Heart left ventricle (tissue), 16 donors: ENCODE measurements at places on chromosomes 2 and 18.

DNA sequence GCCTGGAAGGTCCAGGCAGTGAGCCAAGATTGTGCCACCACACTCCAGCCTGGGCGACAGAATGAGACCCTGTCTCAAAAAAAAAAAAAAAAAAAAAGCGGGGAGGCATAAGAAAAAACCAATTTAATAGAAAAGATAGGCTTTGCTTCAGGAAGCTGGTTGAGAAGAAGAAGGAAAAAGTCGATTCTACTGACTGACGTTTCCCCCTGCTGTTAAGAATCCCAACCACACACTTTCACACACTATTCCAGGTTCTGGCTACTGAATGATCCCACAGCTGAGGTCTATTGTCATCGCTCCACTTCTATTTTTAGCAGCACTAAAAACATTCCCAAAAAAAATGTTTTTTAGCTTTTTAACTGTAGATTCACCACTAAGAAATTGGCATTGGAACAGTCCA lies 6.7 kb upstream of the CHCHD5 start:
- no peak for DNase-seq

DNA sequence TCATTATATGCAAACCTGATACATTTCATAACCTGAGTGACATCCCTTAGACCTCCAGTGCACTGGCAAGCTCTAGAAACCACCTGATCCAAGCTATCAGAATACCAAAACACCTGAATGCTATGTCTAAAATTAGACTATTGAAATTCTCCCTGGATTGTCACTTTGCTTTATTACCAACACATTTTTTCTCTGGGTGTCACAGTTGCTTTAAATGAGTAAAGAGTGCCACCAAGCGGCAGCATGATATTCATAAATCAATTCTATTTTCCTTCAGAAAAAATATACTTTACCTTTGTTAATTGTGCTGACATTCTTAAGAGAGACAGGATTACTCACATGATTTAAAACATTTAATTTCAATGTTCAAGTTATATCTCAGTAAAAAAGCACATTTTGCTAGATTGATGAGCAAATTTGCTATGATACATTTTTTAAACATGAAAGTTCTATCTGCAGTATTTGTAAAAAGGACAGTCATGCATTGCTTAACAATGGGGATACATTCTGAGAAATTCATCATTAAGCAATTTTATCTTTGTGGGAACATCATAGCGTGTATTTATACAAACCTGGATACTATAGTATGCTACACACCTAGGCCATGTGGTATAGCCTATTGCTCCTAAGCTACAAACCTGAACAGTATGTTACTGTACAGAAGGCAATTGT lies 338.4 kb upstream of the SLC39A10 start:
- DNase-seq: peak; percentile 24

DNA sequence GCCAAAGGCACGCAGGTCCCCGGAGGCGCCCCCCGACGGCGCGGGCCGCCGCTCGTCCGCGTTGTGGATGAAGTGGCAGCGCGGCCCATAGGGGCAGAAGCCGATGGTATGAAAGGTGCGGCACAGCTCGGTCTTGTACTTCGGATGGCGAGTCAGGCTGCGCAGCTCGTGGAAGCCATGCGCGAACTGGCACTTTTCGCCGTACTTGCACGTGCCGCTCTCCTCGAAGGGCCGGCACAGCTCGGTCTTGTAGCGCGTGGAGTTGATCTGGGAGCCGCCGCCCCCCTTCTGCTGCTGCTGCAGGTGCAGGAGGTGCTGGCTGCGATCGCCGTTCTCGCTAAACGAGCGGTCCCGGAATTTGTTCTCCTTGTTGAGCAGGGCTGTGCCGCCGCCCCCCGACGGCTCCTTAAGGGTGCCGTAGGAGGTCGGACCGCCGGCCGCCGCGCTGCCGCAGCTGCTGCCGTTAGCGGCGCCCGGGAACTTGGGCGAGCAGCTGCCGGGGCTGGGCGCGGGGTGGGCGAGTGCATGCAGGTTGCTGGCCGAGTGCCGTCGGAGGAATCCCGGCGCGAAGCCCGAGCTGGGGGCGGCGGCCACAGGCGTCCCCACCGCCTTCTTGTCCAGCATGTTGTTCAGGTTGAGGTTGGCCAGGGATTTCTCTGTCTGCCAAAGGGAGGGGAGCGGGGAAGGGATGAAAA lies 1.2 kb downstream of the ZFP36L2 start:
- no peak for DNase-seq

- DNase-seq: no peak
Measured at GRCh38 chr18:29096079-29096770, 919.3 kb upstream of the CDH2 start.

DNA sequence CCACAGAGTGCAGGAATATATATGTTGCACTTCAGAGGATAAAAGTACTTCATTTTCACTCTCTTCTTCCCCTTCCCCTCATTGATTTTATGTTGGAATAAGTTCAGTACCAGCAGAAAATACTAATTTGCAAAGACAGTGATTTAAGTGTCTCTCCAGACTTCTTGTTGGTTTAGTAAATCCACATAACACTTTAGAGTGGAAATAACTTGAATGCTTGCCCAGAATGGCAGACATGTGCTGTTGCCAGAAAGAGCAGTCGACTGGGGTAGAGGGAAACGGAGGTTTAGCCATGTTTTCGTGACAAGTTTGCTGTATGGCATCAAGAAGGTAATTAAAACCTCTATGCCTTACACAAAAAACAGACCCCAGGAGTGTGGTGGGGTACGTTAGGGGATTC lies 246.0 kb upstream of the CXCR4 start:
- no peak for DNase-seq

- peak; percentile 98 for DNase-seq
Measured at GRCh38 chr2:119759451-119760236, at the start of gene PTPN4. TSS of gene PTPN4 (plus strand) at chr2:119759922. CDS start at chr2:119809854, 49,932 bp downstream.

DNA sequence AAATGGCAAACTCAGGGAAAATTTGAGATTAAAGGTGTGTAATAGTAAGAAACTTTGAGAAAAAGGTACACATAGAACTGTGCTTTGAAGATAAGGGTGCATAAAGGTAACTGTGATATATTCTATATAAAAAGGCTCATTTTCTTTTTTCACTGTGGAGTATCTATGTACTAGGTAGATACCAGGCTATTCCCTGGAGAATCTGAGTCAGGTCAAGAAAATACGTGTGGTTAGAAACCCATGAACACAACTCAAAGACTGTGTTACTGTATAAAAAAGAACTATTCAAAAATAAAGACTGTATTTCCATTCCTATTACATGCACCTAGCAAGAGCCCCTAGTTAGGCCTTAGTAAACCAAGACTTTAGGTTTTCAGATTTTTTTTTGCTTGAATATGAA lies 100.1 kb upstream of the GRB14 start:
- DNase-seq: no peak

DNA sequence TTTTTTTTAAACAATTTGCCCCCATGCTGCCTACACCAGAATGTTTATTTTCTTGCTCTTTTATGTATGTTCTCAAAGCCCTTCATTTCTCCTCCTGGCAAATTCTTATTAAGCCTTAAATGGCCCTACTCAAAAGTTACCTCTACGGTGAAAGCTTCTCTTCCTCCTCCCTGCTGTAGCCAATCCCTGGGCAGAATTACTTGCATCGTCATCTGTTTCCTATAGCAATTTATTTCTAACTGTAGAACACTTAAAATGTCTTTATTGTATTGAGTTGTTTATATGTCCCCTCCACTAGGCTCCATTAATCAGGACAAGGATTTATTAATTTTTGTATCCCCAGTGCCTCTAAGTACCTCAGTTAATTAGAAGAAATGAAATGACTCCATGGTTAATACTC lies 2.5 kb upstream of the RAD51AP2 start:
- DNase-seq: no peak

DNA sequence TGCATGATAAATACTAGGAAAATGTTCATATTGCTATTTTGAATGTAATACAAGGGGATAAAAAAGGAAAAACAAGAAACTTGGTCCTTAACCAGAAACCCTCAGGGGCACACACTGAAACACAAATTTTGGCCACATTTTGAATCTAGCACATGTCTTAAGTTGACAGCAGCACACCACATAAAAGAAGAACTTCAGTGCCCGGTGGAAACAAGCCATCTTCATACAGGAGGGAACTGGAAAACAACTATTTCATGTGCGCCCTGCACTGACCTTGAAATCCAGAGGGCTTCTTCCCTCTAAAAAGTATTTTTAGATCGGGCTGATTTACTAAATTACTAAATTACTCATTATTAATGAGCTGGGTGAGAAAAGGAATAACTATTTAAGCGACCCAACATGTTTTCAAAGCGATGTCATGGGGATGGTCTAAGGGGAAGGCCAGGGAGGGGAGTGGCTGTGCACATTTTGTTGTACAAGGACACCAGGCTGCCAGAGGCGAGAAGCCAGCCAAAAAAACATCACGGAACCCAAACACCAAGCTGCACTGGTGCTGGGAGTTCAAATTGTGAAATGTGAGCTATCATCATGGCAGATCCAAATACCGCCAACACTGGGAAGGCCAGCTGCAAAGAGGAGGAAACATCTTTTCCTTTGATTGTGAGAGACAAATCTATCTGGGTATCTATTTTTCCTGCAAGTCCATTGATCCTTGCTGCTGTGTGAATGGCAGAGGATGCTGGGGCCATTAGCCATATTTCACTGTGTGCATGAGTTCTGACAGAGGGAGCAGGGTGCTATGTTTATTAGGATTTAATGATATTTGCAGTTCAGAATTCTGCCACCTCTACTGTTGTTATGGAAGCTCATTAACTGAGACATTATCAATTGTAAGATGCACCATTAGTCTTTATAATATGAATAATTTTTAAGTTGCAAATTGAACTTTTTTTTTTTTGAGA lies 150.7 kb upstream of the LMAN1 start:
- DNase-seq: peak; percentile 39

GRCh38 chr18:58871514-58872420 lies 7.1 kb downstream of the ZNF532 start:
- no peak for DNase-seq

DNA sequence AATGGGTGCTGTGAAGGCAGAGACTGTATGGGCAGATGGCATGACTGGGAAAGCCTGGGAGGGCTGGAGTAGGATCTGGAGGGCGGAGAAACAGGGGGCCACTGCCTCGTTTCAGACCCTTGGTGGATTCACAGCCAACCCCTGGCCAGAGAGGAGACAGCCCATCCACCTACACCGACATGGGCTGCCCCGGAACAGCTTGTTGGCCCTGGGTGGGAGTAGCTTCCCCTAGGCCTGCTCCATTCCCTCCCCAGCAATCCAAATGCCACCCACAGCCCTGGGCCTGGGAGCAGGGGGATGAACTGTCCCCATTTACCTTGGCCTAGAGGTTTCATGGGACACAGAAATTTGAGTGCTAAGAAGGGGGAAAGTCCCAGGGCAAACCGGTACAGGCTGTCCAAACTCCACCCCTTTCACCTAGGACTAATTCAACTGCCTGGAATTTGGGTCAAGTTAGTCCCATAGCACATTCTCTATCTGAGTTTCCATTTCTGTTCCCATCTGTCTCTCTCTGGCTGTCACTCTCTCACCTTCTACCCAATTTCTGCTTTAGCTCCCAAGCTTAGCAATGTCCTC lies 37.0 kb downstream of the LBH start:
- DNase-seq: no peak

GRCh38 chr18:58235001-58235436 lies 191.0 kb downstream of the NEDD4L start:
- DNase-seq: no peak

- DNase-seq: no peak
Measured at GRCh38 chr2:153873052-153874048, 1.6 kb downstream of the GALNT13 start.

DNA sequence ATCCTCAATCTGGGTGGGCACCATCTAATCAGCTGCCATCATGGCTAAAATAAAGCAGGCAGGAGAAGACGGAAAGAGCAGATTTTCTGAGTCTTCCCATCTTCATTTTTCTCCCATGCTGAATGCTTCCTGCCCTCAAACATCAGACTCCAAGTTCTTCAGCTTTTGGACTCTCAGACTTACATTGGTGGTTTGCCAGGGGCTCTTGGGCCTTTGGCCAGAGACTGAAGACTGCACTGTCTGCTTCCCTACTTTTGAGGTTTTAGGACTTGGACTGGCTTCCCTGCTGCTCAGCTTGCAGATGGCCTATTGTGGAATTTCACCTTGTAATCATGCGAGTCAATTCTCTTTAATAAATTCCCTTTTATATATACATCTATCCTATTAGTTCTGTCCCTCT lies 36.6 kb downstream of the DIPK1C start:
- DNase-seq: peak; percentile 42

DNA sequence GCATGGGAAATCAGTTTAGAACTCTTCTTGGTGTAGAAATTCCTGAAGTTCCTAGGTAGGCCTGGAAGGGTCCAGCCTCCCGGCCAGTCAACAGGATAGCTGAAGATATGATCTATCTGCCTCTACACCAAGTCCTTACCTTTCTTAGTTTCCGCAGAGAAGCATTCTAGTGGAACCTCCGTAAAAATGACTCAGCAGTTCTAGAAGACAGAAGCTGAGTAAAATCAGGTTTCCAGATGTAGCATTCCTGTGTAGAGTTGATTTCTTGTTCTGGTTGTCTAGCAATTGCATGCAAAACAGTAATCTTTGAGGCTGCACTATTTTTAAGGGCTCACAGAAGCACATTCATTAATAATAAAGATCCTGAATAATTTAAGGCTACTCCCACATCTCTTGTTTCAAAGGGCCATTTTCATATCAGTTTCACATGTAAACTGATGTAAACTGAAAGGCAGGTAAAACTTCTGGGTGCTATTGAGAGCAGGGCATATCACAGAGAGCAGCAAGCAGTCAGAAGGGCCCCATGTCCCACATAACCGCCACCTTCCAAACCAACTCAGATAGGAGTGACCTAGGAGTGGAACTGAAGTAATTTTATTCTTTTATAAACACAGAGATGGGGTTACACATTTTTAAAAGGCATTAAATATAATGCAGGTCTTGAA lies 3.2 kb upstream of the DYTN start:
- DNase-seq: no peak

- no peak for DNase-seq
Measured at GRCh38 chr18:69109686-69110085, 291.0 kb upstream of the DOK6 start.

DNA sequence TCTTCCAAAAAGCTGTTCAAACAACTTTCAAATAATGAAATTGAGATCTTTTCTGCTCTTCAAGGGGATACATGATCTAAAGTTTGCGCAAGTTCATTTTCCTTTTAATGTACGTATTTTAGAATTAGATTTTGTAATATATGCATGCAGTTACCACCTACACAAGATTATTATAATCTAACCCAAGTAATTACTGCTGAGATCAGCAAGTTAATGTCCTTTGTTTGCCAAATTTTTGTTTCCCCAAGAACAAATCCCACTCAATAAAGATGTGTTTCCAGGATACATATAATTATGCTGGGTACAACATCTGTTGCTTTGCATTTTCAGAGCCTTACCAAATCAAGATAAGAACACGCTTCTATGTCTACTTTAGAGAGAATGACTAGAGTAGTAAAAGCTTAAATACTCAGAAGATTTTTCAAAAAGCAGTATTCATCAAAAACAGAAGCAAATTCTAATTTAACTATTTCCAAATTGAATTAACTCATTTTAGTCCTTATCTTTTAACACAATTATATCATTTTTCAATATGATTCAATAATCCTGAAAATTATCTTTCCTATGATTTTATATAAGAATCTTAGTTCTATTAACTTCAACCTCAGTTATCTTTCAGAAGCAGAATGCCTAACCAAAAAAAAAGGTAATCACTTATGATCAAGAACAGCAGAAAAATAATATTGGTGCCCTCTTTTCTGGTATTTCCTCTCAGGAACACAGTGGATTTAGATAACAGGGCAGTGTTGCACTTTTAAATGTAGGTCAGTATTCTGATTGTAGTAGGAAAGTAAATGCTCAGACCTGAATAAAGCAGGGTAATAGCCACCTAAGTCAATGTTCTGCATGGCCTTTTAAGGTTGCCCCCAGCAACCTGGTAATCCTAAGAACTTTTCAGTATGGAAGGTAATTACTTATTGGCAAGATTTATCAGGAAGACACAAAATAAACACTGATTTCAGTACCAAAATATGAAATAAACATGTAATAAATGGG lies 28.0 kb downstream of the CERKL start:
- no peak for DNase-seq
